ENCODE measurements at places on chromosomes 6 and 20.

- no peak for DNase-seq
Observed at GRCh38 chr6:137399881-137400443, 94.2 kb downstream of the OLIG3 start.

- no peak for DNase-seq
Observed at GRCh38 chr6:151870375-151870774, 62.9 kb downstream of the ESR1 start.

GRCh38 chr20:5807431-5807830 lies 57.2 kb downstream of the SHLD1 start:
- DNase-seq, result no peak

GRCh38 chr6:56902641-56903464 lies 52.1 kb upstream of the BEND6 start:
- no peak for DNase-seq

DNA sequence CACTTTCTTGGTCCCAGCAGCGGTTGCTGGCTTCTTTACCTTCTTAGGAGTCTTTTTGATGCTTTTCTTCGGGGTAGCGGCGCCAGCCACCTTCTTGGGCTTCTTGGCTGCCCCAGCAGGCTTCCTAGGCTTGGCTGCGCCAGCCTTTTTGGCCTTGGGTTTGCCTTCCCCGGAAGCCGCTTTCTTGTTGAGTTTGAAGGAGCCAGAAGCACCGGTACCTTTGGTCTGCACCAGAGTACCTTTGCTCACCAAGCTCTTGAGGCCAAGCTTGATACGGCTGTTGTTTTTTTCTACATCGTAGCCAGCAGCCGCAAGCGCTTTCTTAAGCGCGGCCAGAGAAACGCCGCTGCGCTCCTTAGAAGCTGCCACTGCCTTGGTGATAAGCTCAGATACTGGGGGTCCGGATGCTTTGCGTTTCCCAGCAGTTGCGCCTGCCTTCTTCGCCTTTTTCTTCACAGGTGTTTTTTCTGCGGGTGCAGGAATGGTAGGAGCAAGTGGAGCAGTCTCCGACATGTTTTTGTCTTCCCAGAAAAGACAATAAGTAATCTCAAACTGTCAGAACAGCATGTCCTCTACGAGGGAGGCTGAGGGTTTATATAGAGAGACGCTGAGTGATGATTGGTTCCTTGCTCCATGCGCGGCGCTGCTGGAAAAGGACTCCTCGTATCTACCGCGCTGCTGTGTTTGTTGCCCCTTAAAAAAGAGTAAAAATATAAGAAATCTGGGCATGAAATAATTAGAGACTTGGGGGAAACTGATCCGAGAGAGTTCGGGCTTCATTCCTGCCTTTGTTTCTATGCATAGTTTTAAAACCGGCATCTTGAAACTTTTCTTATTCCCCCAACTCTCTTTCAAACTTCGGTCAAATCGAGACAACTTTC lies 130.3 kb upstream of the BTN3A2 start:
- DNase-seq, result no peak

All from epithelial cell of proximal tubule (primary cell).